Stimulated activated CD4-positive, alpha-beta T cell treated with anti-CD3 and anti-CD28 coated beads, Interleukin-4, amount 100 ng/mL, for 1 hour (primary cell): ENCODE measurements at places on chromosomes 11 and 22.

GRCh38 chr11:10786451-10786850 lies 22.3 kb downstream of the EIF4G2 start:
- no peak for DNase-seq

DNA sequence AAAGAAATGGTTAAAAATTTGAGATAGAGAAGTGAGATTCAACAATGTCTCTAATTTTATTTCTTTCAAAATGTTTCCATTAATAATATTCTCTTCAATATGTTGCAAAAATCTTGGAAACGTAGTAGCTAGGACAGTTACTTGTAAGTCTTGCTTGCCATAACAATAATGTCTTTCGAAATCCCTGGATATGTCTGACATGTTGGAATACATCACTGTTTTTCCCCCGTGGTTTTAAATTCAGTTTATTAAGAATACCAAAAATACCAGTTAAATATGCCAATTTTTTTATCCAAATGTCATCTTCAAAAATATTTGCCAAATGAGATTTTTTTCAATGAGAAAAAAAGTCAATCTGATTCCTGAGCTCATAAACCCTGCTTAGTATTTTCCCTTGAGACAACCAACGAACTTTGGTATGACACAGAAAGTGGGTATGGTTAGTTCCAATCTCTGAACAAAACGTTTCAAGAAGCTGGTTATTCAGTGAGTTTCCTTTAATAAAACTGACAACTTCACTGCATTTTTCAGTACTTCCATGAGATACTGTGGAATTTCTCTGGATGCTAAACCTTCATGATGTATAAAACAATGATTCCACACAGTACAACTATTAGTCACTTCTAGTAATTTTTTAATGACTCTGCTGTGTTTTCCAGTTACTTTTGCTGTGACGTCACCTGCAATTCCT lies 36.7 kb upstream of the AMPD3 start:
- no peak for DNase-seq

DNA sequence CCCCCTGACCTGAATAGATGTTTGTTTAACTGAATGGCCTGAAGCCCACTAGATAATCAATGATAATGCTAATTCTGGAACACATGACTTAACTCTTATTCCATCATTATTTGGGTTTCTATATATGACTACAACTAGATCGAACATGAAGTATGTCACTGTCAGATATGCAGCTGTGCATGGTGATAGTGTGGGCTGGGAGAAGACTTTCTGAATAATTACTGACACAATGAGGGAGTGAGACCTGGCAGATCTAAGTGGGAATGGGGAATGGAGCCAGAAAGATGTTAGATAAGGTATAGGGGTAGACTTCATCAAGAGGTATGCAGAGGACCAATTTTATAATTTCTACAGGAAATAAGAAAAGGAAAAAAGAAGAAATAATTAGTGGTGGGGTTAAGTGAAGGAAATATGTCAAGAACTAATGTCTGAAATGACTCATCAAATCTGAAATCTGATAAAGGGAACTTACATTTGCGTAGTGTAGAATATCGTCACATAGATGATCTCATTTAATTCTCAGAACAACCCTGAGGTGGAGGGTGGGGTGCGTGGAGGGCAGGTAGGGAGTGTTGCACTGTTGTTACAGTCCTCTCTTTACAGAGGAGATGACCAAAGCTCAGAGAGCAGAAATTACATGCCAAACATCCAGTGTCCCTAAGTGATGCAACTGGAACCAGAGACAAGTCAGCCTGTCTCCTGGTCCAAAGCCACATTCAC lies 68.2 kb upstream of the EED start:
- peak; percentile 41 for DNase-seq

DNA sequence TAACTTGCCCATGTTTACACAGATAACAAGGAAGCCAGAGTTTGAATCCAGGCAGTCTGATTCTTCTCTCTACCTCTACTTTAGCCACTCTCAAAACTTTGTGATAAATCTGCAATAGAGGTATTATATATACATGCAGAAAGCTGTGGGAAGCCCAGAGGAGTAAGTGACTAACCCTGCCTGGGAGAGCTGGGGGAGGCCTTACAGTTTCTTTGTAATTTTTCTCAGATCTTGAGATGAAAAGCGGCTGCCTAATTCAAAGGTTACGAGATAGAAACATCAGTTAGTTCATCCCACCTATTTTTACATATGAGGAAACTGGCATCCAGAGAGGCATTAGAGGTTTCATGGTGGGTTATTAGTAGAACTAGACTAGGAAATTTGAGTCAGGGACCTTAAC lies 4.9 kb downstream of the STIM1 start:
- peak; percentile 43 for DNase-seq

DNA sequence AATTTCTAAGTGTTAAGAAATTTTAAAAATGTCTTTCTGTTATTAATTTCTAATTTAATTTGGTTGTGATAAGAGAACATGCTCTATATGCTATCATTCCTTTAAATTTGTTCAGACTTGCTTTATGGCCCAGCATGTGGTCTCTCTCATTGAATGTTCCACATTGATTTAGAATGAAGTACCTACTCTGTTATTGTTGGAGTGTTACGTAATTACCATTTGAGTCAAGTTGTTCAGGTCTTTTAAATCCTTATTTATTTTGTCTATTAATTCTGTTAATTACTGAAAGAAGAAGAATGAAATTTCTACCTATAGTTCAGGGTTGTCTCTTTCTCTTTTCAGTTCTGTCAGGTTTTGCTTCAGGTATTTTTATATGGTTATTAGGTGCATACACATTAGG lies 57.0 kb downstream of the PRMT3 start:
- DNase-seq = no peak
